ENCODE measurements at places on chromosomes 6 and 20.
A peak's percentile ranks its signal among the peaks of the same experiment; 100 is the strongest.

DNA sequence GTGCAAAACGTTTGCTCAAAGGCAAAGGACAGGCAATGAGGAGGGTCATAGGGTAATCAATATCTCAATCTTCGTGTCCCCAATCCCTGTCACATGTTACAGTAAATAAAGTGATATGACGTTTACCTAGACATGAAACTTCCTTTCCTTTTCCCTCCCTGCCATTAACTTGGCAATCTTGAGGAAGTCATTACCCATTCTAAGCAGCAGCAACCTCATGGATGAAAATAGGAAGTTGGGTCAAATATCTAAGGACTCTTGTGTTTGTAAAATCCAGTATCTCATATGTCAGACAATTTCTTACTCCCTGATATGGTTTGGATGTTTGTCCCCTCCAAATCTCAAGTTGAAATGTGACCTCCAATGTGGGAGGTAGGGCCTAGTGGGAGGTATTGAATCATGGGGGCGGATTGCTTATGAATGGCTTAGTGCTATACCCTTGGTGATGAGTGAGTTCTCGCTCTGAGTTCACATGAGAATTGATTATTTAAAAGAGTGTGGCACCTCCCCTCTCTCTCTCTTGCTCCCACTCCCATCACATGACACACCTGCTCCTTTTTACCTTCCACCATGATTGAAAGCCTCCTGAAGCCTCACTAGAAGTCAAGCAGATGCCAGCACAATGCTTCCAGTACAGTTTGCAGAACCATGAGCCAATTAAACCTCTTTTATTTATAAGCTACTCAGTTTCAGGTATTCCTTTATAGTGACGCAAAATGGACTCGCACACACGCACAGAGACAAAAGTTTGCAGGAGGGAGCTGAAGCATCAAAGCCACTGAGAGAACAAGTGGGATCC lies 545.9 kb upstream of the JARID2 start:
- DNase-seq, result no peak

DNA sequence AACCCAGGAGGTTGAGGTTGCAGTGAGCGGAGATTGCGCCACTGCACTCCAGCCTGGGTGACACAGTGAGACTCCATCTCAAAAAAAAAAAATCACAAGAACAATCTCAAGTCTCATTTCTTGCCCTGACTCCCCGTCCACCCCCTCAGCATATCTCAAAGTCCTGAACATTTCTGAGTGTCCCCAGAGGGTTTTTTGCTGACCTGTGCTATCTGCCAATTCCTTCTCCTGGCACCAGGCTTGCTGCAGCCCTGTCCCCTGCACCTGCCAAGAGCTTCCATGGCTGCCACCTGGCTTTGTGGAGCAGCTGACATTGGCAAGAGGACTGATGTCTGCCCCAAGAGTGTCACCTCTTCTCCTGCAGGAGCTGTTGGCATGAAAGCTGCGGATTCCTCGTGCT lies 54.9 kb upstream of the PTPRT start:
- DNase-seq, result no peak

DNA sequence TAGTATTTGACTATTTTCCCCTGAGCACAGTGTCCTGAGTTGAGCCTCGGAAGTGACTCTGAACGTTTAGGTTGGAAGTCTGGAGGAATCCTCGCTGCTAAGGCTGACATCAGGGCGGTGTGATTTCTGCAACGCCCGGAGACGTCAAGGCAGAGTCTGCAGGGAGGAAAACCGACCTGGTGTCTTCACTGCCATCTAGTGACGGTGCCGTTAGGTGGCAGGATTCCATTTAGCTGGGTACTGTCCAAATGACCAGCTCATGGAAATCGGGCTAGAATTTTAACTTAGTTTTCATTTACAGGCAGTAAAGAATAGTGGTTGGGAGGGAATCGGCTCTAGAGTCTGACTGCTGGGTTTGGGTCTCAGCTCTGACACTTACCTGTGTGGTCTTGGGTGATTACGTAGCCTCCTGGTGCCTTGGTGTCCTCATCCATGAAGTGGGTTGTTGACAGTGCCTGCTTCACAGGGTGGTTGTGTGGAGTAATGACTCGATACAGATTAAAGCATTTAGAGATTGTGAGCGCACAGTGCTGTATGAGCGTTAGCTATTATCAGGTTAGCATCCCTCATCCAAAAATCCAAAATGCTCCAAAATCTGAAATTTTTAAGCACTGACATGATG lies 35.0 kb downstream of the FOXF2 start:
- no peak for DNase-seq

GRCh38 chr20:9110916-9111432 lies 42.1 kb downstream of the PLCB4 start:
- DNase-seq, result no peak

DNA sequence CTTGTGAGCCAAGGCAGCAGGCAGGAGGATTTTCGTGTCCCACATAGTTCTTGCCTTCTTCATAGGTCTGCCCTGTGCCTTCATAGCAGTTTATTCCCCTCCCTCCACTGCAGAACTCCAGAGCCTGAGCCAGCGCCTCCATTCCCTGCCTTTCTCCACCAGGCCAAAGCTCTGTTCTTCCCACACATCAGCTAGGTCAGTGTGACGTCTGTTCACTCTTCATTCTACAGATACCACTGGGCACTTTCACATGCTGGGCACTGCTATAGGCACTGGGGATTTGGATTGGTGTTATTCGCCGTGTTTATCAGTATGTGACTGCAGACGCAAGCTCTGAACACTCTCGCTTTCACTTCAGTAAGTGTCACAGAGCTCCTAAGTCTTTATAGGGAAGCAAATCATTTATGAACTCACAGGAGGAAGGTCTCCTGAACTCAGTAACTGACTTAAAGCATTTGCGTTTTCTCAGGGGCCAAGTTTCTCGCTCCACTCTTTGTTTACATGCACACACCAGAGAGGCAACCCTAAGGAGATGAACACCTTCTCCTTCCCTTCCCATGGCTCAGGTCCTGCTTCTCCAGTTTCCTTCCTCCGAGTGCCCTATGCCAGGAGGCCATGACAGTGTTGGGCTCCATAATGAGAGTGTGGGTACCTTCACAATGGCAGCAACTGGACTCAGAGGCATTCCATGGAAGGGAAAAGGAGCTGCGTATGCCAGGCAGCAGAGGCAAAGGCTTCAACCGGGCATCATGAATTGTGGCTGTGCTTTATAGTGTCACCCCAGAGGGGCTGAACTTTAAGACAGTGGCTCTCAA lies 6.3 kb upstream of the APMAP start:
- DNase-seq, result no peak

GRCh38 chr6:52675372-52675771 lies 4.5 kb downstream of the TMEM14A start:
- DNase-seq, result no peak

- no peak for DNase-seq
Measured at GRCh38 chr6:149983145-149983544, 19.4 kb downstream of the ULBP1 start.

GRCh38 chr6:12245763-12246718 lies 44.1 kb upstream of the EDN1 start:
- DNase-seq, result no peak

DNA sequence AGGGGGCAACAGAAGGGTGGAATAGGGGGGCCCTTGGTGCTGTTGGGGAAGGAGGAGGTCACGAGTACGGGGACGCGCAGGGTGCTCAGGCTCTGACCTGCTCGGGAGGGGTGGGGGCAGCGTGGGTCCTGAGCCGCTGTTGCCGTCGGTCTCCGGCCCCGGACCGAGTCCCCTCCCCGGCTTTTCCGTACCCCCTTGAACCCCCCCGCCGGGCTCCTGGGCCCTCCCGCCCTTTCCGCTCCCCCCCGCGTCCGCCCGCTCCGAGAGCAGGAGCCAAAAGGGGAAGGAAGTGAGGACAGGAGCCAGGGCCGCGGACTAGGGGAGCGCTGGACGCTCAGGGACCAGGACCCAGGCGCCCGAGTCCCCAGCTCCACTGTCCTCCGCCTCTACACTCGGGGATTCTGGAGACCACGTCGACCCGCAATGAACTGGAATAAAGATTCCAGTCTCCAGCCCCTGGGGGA lies at the start of gene RGL2:
Gene RGL2, minus strand, starts transcription at position 170 of the 464 bp plus-strand sequence. CDS start 332 bp downstream, outside the sequence.
- peak; percentile 58 for DNase-seq

DNA sequence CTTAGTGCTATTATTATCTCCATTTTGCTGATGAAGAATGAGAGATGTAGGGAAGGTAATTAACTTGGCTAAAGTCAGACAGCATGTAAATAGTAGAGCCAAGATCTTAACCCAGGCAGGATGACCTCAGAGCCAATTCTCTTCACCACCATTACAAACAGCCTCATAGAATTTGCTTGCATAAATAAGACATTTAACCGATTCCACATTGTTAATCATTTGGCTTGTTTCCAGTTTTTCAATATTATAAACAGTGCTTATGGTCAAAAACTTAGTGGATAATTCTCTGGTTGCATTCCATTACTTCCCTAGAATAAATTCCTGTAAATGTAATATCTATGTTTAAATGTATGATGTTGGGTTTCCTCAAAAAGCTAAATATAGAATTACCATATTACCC lies 19.1 kb upstream of the PRDM1 start:
- DNase-seq, result no peak

DNA sequence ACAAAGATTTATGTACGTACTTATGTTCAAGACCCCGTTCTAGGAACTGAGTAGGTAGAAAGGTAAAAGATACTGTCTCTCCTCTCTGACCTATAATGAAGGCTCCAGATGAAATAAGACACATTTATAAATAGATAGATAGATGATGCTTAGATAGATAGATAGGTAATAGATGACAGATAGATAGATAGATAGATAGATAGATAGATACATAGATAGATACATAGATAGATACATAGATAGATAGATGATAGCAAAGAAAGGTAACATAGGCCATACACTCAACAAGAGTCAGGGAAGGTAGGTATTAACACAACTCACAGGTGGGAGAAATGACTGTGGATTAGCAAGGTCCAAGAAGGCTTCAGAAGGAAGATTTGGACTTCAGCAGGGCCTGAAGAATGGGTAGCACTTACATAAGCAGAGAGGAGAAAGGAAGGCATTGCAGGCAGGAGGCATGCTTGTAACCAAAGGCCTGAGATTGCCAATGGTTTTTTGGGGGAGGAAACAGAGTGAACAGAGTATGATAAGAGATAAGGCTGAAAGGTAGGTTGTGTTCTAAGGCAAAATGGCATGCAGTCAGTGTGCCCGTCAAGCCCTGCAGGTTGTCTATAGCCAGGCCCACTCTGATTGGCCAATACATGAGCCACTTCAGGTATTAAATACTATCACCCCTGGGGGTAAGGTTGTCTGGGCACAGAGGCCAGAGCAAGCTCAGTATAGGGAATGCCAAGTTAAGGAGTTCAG lies 7.7 kb upstream of the MYB start:
- no peak for DNase-seq

DNA sequence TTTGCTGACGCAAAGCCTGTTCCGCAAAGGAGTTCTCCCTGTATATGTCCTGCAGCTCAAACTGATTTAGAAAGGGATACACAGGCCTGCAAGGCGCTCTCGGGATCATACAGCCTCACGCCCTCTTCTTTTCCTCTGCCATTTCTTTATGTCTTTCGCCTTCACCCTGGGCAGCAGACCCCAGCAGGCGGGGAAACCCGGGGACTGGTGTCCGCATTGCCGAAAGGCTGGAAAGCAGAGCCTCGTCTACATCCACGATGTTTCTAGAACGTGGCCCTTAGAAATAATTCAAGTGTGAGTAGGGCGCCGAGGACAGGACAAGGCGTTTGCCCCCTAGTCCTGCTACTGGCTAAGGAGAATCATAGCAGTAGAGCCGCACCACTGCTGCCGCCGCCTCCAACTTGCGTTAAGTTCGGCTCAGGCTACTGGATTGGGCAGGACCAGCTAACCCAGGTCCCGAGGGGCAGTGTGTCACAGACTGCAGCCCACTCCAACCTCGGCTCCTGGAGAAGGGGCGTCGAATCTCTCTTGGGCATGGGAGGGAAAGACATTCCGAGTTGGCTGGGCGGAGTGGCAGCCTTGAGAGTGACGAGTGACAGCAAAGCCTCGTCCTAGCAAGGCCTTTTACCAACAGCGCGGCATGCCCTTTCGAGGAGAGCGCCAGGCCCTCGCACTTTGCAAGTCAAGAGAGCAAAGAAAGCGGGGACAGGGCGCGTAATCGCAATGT lies 2.6 kb upstream of the TBX18 start:
- DNase-seq, result no peak

DNA sequence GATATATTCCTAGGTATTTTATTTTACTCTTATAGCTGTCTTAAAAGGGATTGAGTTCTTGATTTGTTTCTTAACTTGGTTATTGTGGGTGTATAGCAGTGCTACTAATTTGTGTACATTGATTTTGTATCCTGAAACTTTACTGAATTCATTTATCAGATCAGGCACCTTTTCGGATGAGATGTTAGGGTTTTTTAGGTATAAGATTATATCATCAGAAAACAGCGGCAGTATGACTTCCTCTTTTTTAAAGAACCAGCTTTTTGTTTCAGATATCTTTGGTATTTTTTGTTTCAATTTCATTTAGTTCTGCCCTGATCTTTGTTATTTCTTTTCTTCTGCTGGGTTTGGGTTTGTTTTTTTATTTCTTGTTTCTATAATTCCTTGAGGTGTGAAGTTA lies 382.4 kb upstream of the ADGRB3 start:
- DNase-seq, result no peak

- DNase-seq, result no peak
Measured at GRCh38 chr6:11972806-11973205, 39.3 kb upstream of the HIVEP1 start.

DNA sequence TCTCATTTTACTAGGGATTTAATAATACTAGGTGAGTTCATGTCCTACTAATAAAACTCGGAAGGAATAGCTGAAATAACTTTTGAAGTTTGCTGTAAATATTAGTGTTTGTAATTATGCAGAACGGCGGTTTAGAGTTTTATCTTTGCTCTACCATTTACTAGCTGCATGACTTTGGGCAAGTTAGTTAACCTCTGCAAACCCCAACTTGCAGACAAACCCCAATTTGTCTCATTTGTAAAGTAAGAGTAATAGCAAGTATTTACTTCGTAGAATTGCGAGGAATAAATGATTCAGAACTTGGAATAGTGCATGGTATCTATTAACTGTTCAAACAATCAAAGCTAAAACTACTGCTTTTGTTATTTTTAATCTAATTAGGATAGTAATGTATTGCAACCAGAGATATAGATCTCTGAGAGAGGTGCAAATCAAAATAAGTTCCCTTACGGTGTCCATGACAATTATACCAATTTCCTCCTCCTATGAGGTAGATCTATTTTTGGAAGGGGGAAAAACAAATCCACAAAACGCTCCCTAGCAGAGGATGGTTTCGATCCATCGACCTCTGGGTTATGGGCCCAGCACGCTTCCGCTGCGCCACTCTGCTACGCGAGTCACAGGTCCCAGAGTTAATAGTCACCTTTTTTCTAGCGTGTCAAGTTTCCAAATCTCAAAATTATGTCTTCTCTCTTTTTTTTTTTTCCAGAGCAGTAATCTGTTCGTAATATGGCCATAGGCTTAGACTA lies 35.1 kb upstream of the BTN3A2 start:
- peak; percentile 65 for DNase-seq

All from CD8-positive, alpha-beta memory T cell (primary cell).